ENCODE measurements at places on chromosomes 2 and 18.

DNA sequence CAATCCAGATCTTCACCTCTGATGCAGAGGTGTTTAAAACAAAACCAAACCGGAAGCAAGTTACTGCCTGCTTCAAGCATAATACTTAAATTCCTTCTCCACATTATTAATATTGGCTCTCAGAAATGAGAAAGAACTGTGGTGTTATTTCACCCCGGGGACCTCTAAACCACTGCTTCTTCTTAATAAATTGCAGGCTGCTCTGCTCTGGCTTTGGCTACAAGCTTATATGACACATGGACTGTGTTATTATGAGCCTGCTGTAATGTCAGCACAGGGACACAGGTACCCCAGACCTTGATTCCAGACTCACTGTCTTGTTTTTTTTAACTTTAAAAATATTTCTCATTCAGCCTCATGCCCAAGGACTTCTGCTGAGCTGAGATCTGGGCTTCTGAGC, 45.1 kb downstream of the ST6GAL2 start:
- no peak for DNase-seq

DNA sequence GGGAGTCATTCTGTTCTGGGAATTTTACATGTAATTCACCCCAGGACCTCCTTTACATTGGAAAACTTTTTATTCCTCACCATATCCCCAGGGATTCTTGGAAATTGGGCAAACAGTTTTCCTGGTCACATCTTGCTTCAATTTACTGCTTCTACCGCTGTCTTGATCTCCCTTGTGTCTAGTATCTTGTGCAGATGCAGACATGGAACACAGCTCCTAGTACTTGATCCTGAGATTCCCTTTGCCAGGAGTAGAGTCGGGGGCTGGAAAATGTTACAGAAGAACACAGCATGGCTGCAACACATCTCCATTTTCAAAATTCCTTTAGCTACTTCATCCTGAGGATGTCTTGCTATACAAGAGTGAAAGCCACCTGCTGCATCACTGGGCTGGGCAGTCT, 472.8 kb downstream of the PLCL1 start:
- no peak for DNase-seq

GRCh38 chr2:27003007-27003406, 29.8 kb upstream of the TMEM214 start:
- no peak for DNase-seq

- DNase-seq = no peak
Measured at GRCh38 chr2:82986899-82987298, 1472.2 kb downstream of the SUCLG1 start.

Measured in NCI-H187 (cell line).